ENCODE measurements at places on chromosomes 2 and 18.

GRCh38 chr2:28333606-28334526 is 58.8 kb upstream of the FOSL2 start:
- DNase-seq, result no peak

DNA sequence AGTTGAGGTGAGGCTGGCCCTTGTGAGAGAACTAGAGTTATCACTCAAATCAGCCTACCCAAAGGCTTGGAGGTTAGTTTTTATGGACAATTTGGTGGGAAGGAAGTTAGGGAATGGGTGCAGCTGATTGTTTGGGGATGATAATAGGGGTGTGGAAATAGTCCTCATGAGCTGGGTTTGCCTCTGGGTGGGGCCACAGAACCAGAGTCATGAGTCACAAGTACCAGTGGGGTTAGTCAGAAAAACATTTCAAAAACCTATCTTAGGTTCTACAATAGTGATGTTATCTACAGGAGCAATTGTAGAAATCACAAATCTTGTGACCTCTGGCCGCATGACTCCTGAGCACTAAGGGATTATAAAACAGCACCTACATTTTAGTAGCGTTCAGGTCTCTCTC is 630.1 kb upstream of the PIK3C3 start:
- DNase-seq, result no peak

- no peak for DNase-seq
These were observed 371.5 kb upstream of the SETBP1 start for GRCh38 chr18:44309185-44309584.

DNA sequence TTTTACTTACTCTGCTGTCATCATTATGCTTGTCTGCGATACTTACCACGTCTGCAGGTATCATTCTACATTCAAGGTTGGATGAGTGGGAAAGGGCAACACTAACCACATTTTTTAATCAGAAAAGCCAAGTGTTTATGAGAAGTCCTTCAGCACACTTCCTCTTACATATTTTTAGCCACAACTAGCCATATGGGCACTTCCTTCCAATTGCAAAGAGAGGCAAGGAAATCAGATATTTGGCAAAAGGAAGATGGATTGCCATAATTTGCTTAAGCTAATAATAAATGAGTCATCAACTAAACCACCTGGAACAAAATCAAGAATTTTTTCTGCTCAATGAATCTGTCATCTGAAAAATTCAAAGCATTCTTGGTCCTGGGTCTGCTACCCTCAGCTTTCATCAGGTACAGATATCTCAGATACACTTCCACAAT is 16.7 kb upstream of the MRO start:
- DNase-seq, result no peak

DNA sequence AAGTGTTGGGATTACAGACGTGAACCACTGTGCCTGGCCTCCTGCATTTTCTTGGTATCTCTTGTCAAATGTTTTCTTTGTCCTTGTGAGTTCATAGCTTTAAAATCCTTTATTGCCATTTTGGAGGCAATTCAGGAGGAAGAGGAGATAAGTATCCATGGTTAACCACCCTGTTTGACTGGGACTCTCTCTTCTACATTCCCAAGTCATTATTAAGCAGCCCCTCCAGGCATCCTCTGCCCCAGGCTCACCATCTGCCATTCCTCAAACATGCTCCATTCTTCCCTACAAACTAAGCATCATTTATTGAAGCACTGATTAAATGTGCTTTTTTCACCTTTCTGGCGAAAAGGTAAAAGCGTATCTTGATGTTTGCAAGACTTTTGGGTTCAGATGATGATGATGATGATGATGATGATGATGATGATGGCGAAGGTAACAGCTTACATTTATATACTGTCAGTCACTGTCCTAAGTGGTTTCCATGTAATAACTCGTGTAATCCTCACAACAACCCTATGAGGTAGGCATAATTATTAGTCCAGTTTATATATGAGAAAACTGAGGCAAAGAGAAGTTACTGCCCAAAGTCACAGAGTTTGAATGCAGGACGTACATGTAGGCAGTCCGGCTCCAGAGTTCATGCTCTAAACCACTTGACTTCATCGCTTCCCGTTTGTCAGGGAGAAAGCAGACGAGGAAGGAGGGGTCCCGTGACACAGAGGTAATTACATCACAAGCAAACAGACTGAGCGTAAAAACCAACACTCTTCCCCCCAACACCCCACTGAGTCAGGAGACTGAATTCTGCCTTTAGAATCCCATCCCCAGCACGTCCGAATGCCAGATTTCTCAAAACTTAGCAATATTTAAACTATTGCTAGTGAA is 69.7 kb upstream of the ACKR3 start:
- DNase-seq, result no peak

GRCh38 chr2:233991196-233991595 is 59.3 kb upstream of the SPP2 start:
- no peak for DNase-seq

- no peak for DNase-seq
These were observed 242.8 kb downstream of the GLI2 start for GRCh38 chr2:120978359-120979050.

DNA sequence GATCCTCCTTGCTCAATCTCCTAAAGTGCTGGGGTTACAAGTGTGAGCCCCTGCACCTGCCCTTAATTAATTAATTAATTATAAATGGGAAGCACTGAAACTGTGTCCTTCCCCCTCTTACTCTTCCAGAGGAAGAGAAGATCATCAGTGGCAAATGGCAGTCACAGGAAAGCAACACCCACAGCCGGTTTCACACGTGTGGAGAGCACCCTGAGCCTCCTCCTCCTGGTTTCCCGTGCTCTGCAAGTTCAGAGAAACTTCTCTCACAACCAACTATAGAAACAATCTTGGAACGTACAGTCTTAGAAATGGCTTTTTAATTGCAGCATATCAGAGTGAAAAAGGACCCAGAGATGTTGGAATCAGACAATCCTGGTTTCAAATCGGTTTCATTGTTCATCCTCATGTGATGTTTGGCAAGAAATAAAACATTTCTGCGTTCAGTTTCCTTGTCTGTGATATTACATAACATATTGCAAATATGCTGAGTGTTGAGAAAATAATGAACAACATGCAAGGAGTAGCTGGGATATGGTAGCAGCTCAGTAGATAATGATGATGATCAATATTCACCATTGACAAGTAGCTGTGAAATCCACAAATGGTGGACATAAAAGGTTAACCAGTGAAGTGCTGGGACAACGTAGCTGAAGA is 141.0 kb upstream of the KCTD1 start:
- no peak for DNase-seq

DNA sequence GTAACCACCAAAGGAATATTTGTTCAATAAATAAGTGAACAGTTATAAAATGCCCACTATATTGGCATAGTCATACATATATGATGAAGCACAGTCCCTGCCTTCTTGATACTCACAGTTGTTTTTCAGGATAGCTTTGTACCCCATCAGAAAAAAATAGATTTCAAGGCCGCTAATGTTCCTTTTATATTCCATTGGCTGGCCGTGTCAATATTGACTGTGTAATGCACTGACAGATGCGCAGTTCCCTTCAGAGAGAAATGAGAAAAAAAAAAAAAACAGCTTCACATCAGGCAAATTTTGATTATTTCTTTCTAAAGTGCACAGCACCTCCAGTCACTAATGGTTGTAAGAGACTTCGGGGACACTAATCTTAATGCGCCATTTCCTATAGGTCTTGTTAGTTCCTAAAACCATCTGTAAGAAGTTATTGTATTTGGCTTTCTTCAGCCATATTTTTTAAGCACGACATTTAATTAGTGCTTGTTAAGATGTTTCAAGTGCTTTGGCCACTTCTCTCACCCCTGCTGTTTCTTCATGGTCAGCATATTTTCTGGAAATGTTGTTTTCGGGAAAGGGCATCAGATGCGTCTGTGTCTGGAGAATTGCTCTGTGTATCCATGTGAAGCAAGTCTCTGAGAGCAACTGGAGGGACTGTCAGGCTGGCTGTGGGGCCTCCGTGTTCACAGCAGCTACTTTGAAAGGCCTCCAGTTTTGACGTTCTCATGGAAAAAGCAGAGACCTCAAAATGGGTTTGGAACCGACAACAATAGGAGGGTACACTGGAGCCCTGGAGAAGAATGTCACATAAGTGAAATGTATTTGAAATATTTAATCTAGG is 378.3 kb downstream of the MTX2 start:
- no peak for DNase-seq

DNA sequence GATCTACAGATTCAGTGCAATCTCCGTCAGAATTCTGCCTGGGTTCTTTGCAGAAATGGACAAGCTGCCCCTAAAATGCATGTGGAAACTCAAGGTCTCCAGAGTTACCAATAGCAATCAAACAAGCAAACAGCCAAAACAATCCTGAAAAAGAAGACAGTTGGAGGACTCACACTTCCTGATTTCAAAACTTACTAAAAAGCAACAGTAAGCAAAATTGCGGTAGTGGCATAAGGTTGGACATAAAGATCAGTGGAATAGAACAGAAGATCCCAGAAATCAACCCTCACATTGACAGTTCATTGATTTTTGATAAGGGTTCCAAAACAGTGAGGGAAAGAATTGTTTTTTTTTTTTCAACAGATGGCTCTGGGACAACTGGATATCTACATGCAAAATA is 59.7 kb downstream of the NPPC start:
- no peak for DNase-seq

GRCh38 chr2:237033536-237034060 is 52.1 kb upstream of the COPS8 start:
- no peak for DNase-seq

DNA sequence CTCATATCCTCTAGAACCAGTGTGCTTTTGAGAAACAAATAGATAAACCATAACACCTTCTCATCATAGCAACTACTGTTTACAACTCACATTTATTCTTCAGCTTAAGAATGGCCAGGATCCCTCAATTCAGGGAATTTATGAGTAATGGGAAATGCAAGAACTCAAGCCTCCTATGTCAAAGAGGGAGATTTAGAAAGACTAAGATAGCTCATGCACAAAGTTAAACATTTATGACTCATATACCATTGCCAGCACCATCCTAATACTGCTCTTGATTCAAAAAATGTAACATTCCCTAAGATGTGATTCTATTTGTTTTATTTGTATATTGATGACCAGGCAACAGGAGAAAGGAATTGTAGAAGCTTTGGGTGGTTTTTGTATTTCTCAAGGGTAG is 172.8 kb downstream of the CYP26B1 start:
- DNase-seq, result no peak

GRCh38 chr2:150020937-150021673 is 433.5 kb upstream of the MMADHC start:
- DNase-seq, result no peak

DNA sequence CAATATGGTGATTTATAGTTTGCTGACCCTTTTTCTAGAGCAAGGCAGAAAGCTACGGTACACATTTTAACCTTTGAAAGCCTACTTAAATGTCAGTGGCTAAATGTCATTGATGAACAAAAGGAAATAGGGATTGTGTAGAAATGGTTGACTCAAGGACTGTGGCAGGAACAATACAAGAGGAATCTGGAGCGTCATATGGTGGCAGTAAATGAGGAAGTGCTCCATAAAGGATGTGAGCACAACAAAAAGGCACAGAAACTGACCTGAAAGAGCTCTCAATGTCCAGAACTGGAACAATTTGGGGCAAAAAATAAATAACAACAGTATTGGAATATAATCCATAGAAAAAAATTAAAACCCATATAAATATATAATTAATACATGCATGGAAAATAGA is 443.9 kb upstream of the VRK2 start:
- DNase-seq, result no peak

- DNase-seq, result no peak
These were observed 212.2 kb downstream of the TFCP2L1 start for GRCh38 chr2:121072784-121073183.

- no peak for DNase-seq
These were observed 48.9 kb upstream of the ASXL2 start for GRCh38 chr2:25926984-25927756.

DNA sequence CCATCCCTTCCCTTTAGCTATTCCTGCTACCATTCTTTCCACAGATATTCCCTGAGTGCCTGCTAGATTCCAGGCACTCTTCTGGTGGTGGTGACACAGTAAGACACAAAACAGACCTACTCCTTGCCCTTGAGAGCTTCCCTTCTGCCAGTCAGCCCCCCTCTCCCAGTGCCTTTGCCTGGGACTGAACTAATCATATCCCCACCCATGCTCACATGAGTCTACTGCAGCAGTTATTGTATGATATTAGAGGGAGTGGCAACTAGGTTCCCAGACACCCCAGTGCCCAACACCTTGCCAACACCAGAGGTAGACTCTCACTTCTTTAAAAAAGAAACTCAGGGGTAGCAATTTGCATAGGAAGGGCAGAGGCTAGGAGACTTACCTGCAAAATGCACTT is 7.2 kb upstream of the LBH start:
- DNase-seq, result no peak

DNA sequence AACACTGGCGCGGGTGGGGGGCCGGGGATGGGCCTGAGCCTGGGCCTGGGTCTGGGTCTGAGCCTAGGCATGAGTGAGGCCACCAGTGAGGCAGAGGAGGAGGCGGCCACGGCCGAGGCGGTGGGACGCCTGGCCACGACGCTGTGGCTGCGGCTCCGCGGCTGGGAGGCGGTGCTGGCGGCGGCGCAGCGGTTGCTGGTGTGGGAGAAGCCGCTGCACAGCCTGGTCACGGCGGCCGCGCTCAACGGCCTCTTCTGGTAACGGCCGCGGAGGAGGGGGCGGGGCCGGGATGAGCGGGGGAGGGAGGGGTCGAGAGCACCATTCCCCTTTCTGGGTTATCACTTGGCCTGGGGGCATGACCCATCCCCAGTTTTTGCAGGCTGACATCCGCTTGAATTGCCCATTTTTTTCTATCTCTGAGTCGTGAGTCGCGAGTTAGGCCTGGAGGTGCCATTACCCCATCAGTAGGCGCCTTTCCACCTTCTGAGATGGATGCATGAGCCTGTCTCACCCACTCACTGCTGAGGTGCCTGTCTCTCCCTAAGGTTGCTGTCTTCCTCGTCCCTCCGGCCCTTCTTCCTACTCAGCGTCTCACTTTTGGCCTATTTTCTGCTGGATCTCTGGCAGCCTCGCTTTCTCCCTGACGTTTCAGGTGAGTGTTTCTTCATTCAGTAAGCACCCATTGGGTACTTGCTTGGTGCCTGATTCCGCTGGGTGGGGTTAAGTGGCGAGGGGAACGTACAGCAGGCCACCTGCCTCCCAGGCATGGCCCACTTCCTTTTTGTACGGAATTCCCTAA is 501 bp downstream of the RETREG2 start:
- no peak for DNase-seq

- no peak for DNase-seq
These were observed 90.4 kb downstream of the DOCK10 start for GRCh38 chr2:224951723-224952481.

DNA sequence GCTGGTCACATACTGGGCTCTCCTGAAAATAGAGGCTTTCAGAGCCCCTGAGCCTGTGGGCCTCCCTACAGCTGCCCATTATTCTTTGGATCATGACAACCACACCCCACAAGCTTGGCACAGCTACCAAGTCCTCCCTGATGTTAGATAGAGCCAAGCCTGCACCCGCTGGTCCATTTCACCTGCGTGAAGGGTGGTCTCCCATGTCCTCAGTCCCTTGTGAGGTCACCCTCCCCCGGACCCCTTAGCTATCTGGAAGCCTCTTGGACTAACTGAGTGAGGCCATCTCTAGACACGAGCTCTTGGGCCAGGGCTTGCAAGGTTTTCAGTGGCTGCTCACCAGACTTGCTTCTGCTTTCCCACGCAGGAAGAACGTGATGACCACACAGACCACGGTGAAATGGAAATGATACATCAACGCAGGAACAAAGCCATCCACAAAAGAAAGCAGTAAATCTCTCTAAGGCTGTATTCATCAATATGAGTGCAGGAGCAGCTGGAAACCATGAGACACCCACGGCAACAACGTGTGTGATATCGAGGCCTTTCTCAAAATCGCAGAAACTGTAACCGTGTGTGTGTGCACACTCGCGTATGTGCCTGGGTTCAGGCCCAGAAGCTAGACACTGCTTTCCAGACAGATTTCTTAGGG is 10.1 kb upstream of the MAL start:
- no peak for DNase-seq
